ENCODE measurements at places on chromosomes 12 and 14.

- DNase-seq: no peak
Measured at GRCh38 chr14:50399251-50400032, 2.8 kb upstream of the CDKL1 start.

DNA sequence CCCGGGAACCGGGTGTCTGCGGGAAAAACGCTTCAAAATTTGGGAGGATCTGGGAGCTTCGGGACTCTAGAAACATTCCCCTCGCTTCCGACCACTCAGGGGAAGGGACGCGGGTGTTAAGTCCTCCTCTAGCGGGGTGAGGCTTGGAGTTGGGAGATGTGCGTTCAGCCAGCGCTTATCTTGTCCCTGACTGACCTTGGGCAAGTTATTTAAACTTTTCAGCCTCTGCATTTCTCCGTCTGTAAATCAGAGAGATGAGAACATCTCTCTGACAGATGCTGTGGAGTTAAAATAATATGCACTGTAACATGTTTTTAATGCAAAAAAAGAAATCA is 76.9 kb upstream of the ANO4 start:
- no peak for DNase-seq

- no peak for DNase-seq
Measured at GRCh38 chr12:32104572-32105355, 1.9 kb upstream of the BICD1 start.

GRCh38 chr14:31572955-31573354 is 11.8 kb downstream of the NUBPL start:
- DNase-seq: no peak

GRCh38 chr12:4820971-4821370 is 88.7 kb upstream of the KCNA1 start:
- DNase-seq: no peak

DNA sequence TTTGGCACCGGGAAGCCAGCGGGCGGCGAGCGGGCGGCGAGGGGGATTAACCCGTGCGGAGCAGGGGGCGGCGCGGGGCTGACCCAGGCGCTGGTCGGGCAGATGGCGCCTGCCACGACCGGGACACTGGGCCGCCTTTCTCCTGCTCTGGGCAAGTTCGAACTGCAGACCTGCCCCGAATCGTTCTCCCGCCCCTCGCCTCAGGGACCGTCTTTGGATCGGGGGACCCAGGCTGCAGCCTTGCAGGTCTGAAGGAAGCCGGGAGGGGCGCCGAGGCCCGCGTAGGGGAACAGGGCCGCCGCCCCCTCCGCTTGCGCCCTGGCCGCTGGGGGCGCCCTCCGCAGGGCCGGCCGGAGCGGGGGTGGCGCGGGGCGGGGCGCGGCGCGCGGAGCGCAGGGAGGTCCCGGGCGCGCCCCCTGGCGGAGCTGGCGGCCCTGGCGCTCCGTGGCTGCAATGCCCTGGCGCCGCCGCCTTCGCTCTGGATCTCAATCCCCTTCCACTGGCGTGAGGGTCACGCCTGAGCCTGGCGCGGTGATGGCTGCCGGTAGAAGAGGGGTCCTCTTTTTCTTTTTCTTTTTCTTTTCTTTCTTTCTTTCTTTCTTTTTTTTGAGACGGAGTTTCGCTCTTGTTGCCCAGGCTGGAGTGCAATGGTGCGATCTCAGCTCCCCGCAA is 449 bp upstream of the LTBP2 start:
- peak; percentile 66 for DNase-seq

- DNase-seq: no peak
Measured at GRCh38 chr12:130846369-130846768, 7.3 kb upstream of the STX2 start.

GRCh38 chr12:93275589-93275988 is 102.1 kb upstream of the NUDT4 start:
- no peak for DNase-seq

- DNase-seq: no peak
Measured at GRCh38 chr12:18358930-18359329, 97.6 kb downstream of the PIK3C2G start.

DNA sequence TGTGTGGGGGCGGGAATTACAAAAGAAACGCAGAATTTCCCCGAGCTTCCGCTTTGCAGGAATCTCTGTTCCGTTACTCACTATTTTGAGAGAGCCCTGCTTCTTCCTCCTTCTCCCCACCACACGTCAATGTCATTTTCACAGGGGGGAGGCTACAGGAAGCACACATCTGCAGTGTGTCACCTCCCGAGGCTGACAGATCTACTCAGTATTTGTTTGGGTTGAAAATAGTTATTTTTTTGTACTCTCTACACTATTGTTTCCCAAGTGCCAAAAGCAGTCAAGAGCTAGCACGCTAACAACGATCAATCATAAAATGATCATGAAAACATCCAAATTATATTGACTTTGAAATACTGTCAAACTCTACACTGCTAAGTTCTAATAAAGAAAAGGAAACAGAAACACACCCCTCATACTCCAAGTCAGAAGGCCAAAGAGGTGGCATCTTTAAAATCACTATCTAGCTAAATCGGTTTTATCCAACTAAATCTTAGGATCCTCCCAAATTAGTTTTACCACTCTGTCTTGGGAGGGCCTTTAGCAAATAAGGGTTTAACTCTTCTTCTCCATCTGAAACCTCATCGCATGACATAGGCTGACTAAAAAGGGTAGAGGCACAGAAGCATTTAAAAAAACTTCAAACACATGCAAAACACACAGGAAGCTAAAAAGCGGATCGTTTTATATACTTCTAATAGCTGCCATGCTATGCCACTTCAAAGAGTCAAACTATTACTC is 51.8 kb downstream of the FOXN3 start:
- peak; percentile 26 for DNase-seq

- DNase-seq: no peak
Measured at GRCh38 chr12:18888047-18888446, 150.1 kb downstream of the CAPZA3 start.

DNA sequence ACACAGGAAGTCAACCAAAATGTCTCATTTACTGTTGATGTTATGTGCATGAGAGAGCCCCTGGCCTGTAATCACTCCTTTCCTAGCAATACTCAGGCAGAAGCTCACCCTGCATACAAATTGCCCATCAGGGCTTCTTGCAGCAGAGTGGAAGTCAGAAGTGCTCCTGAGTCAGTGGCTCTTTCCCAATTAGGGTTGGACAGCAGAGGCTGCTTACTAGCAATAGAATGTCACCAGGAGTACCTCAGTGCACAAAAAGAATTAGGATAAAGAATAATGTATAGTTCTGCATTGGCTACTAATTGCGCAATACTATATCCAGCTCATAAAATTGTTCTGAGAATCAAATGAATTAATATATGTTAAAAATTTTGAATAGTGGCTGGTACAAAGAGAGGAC is 161.1 kb downstream of the SLC35F4 start:
- no peak for DNase-seq

DNA sequence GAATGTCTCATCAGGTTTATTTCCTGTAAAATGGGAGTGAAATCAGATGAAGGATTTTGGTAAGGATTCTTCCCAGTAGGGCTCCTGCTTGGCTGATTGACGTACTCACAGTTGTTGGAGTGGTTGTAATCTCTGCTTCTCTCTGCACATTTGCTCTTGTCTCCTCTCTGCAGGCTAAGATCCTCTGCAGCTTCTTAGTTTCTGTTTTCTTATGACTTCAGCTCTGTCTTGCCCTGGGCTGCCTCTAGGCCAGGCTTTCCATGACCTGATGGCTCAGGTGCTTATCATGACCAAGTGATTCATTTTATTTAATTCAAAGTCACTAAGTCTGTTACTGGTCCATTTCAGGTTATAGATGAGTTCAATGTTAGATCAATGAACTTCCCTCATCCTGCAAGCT is 394.5 kb upstream of the DDHD1 start:
- DNase-seq: no peak

DNA sequence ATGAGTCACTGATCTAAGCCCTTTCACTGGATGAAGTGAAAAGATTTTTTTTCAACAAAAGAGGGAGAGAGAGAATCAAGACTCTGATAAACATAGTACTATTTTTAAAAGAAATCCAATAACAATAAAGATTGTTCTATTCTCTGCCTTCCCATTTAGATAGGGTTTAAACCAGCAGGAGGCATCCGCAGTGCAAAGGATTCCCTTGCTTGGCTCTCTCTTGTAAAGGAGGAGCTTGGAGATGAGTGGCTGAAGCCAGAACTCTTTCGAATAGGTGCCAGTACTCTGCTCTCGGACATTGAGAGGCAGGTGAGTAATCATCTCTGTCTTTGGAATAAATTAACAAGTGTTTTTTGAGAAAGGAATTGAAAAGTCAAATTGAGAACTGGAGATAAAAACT is 124.9 kb downstream of the DERA start:
- DNase-seq: no peak

DNA sequence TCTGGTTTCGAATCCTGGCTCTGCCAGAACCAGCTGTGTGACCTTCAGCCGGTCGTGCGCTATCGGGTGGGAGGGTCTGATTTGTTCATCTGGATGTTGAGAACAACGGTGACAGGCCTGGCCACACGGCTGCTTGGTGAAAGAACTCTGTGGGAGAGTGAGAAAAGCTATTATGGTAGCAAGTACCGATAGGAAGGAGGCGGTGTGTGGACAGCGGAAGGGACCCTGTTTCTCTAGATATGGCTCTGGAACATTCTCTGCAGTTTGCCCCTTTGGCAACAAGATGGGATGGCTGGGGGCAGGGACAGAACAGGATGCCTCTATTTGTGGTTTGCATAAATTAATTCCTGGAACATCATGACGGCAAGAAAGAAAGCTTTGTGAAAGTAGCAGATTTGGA is 347.3 kb downstream of the AACS start:
- DNase-seq: no peak

DNA sequence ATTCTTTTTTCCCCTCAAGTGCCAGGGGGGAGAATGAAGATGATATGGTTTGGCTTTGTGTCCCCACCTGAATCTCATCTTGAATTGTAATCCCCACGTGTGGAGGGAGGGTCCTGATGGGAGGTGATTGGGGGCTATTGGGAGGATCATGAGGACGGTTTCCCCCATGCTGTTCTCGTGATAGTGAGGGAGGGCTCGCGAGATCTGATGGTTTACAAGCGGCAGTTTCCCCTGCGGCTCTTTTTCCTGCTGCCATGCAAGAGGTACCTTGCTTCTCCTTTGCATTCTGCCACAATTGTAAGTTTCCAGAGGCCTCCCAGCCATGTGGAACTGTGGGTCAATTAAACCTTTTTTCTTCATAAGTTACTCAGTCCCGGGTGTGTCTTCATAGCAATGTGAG is 173.7 kb downstream of the CAND1 start:
- no peak for DNase-seq

- no peak for DNase-seq
Measured at GRCh38 chr12:128709660-128710059, 114.1 kb downstream of the SLC15A4 start.

- DNase-seq: no peak
Measured at GRCh38 chr14:104363891-104364760, 215.4 kb upstream of the C14orf180 start.

- peak; percentile 14 for DNase-seq
Measured at GRCh38 chr12:68932961-68933893, at the start of gene CPM. Gene CPM (minus strand): TSS chr12:68933171. CDS start chr12:68932837, 334 bp downstream.

DNA sequence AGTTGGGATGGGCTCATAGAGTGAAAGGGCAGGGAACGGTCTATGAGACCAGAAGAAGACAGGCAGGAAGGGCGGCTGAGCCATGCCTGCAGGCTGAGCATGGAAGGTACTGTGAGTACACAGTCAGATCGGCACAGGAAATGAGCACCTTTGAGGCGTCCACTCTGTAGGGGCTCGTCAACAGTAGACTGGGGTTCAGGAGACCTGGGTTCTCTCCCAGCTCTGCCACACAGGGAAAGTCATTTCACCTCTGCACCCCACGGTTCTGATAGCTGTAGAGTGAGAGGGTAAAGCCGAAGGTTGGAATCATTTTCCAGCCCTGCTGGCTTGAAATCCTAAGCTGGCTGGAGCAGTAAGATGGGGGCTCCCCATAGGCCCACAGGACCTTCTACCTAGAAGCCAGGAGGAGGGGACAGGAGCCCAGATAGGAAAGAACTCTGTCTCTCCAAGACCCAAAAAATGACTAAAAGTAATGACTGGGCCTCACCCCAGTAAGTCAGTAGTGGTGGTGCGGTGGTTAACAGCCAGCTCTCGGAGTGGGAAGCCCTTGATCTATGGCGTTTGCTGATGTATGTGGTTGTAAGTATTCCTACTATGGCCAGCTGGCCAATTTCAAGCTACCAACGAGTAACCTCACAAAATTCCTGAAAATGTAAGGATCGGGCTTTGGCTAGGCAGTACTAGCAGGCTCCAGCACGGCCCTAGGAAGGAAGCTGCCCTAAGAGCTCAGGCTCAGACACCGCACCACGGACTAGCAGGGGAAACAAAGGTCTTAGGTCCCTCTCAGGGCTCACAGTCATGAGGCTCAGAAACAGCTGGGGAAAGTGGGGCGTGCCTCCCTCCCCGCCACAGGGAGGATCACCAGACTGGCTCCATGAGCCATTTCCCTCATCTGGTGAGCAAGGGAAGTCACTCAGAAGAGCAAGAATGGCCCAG is 10.3 kb upstream of the CD27 start:
- no peak for DNase-seq

DNA sequence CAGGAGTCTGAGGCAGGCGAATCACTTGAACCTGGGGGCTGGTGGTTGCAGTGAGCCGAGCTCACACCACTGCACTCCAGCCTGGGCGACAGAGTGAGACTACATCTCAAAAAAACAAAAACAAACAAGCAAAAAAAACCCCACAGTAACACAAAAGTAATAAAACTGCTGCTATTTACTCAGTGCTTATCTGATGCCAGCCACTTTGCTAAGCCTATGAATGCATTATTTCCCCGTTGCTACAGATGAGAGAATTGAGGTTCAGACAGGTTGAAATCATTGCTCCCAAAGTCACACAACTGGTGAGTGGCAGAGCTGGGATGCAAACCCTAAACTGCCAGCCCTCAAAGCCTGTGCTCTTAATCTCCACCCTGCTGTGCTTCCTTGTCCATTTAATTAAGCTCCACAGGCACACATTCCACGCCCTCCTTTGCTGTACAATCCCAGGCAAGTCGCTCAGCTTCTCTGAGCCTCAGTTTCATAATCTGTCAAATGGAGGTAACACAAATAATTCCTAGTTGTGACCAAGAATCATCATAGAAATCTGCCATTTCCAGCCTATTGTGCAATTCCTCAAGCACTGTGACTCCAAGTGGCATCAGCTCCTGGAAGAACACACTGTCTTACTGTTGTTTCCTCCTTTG is 5.7 kb upstream of the OAS3 start:
- no peak for DNase-seq

GRCh38 chr12:116538076-116538591 is 21.0 kb upstream of the MAP1LC3B2 start:
- DNase-seq: no peak

GRCh38 chr14:90758028-90758889 is 58.0 kb downstream of the TTC7B start:
- peak; percentile 88 for DNase-seq

- no peak for DNase-seq
Measured at GRCh38 chr12:3795066-3795465, 42.2 kb upstream of the CRACR2A start.

DNA sequence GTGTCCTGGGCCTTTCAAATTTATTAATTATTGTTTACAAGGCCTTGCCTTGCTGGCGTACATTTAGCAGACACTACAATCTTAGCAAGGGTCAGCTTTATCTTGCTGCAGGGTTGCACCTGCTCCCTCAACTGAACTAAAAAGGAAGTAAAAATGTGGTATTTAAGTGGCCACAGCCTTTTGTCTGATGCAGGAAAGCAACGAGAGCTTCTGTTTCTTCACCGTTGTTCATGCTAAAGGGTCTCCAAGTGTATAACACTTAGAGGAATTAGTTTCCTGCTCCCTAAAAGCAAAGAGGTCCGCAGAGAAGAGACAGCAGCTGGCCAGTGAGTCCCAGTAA is 62.8 kb upstream of the EGLN3 start:
- DNase-seq: no peak

GRCh38 chr12:64125913-64126312 is 96.2 kb downstream of the KICS2 start:
- DNase-seq: no peak

Data from stimulated activated CD8-positive, alpha-beta memory T cell treated with anti-CD3 and anti-CD28 coated beads, Interleukin-7, amount 100 ng/mL, for 1 hour (primary cell).